ENCODE measurements at places on chromosomes 3 and 15.

DNA sequence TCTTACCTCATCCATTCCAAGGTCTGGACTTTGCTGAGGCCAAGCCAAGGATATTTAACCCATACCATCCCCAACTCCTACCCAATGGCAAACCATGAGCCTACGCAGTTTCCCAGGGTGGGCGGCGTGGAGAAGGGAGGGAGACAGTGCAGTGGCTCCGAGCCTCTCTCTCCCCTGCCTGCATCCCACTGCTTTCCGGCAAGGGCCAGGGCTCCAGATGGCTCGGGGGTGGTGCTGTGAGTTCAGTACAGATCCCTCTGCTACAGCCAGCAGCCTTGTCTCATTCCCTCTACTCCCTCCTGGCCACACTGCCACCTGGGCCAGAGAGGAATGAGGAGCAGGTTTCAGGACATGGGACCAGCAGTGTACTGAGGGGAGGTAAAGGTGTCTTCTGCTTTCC is 44.3 kb upstream of the APEH start:
- no peak for DNase-seq

GRCh38 chr15:57432141-57432741 is 55.9 kb downstream of the CGNL1 start:
- no peak for DNase-seq

DNA sequence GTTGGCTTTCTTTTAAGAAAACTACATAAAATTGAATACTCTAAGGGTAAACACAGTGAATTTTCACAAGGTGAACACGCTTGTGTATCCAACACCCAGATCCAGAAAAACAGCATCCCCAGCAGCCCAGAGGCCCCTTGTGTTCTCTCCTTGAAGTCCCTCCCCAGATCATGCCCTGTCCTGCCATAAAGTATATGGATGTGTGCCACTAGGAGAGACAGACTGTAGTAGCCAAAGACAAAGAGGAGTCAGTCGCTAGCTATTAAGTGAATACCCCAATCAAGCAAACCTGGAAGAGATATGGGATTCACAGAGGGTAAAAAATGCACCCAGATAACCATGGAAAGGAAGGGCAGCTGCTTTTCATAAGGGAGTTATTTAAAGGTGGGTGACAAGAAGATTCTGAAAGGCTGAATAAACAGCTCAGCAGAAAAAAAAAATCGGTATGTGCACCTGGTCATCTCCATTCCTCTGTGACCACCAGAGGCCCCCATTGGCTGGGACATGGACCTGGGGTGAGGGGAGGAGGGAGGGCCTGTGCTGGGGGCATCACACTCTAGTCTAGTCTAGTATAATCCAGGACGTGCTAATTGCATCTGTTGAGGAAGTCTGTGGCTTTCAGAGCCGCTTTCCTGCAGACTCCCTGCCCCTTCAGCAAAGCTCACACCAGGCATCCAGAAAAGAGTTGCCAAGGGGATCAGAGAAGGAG is 167.3 kb upstream of the NDN start:
- DNase-seq, result no peak

DNA sequence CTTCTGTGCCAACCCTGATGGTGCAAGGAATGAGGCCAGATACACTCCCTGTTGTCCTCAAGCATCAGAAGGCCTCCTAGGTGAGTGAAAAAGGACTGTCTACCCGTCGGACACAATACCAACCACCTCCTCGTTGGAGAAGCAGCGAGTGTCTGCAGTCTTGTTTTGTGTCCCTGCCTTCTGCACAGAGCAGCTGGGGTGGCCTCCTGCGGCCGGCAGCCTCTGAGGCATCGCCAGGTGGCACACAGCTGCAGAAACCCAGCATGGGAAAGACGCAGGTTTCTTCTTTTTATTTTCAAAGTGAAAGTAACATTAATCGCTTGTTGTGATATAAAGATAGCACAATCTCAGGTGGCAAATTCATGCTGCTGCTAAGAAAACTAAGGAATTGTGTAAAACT is 509.9 kb downstream of the OCA2 start:
- no peak for DNase-seq

- DNase-seq, result no peak
Observed at GRCh38 chr3:141960731-141961130, 84.3 kb downstream of the ATP1B3 start.

DNA sequence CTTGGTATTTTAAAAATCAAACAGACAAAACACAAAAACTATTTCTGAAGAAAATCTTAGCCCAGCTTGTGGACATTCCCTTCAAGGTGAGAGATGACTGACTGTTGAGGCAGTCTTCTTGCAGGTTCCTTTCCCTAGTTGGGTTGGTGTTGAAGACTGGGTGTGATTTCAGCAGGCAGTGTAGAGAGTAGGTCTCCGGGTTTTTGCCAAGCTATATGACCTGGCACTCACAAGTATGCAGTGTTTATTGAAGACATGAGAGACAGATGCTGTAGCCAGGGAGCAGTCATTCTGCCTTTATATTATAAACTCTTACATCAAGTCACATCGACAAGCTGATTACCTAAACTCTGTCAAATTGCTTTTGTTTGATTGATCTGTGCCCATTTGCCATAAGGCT is 17.5 kb downstream of the SENP8 start:
- DNase-seq, result no peak

DNA sequence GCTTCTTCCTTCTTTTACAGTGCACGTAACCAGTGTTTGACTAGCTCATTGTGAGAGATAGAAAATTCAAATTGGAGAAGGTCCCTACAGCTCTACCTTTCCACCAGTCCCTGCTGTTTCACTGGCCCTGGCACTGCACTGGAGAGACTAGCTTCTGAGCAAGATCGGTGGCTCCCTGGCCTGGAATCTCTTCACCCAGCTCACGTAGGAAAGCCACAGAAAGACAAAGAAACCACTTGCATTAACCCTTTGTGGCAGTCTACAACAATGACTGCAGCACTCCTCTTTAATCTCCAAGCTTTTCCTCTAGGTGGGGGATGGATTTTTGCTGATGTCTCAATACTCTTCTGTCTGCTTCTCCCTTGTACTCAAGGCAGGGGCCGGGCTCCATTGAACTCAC is 155.9 kb downstream of the PEX5L start:
- DNase-seq, result no peak

DNA sequence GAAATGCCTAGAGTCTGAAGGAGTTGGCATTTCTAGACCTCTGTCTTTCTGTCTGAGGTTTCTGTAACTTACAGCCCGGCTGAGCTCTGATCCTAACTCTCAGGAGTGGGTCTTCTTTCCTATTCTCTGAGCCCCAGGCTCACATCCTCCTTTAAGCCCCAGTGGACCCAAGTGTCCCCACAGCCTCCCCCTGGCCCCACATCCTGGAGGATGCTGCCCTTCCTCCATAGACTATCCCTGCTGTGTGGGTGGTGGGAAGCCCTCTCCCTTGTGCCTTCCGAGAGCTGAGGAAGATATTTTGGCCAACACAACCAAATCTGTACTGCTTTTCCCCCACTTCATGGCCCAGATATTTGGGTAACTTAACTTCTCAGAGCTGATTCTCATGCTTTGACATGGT is 151.3 kb downstream of the LRTM1 start:
- no peak for DNase-seq

GRCh38 chr3:156445117-156446090 is 109.5 kb downstream of the SSR3 start:
- no peak for DNase-seq

DNA sequence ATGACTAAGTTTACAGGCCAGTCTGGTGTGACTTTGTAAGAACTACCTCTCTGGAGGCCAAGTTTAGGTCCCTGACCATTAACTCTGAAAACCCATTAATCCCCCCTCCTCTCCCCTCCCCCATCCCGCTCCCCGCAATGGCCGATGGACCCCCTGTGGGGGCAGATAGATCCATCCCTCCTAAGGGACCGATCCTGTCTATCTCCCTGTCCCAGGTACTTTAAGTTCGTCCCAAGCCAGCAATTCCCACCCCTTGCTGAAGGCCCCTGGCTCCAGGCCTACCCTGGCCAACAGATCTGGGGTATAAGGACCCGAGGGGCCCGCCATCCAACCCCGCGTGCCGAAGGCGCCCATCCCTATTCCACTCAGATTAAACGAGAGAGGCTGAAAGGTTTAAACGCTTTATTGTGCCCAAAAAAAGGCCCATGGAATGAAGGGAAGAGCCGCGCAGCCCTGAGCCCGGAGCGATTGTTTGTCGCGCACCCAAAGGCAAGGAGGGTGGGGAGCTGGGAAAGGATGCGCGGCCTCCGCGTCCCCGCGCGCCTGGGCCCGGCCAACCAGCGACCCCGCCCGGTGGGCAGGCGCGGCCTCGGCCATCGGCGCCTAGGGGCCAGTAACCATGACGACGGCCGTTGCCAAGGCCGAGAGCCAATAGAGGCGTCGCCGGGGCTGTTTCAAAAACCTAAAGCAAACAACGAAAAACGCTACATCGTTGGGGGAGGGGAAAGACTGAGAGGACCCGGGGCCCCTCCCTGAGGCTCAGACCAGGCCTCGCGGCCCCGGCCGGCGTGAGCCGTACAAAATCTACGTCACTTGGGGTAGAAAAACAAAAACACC is 35.9 kb downstream of the HMCES start:
- DNase-seq, result peak; percentile 59

- no peak for DNase-seq
Observed at GRCh38 chr3:20325563-20325962, 139.6 kb upstream of the SGO1 start.

DNA sequence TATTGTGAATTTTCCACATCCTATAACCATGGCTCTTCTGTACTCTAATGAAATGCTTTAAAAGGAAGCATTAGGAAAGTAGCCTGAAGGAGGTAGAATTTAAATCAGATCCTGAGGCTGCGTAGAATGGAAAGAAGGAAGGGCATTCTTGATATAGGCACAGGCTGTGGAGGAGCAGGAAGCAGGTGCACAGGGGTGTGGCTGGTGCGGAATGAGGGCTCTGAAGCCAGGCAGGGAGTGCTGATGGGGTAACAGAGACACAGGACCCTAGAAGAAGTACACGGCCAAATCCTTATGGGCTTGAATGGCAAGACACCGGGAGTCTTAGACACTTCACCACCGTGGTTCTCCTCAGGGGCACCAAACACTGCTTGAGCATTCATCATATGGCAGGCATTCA is 97.0 kb downstream of the MYLK start:
- DNase-seq, result no peak

DNA sequence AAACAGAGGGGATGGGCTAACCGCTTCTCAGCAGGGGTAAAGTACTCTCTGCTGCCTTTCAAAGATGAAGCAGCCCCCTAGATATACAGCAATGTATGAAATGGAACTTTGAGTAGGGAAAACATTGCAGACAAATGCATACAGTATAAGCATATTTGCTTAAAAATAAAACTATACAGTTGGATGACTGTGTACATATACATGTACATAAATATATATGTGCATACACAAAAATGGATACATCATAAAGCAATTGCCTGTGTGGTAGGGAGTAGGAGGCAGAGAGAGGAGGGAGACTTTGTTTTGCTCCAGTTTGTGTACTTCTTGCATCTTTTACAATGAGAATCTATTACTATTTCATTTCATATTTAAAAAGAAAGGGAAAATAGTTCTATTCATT is 28.4 kb downstream of the NSMCE3 start:
- DNase-seq, result no peak

DNA sequence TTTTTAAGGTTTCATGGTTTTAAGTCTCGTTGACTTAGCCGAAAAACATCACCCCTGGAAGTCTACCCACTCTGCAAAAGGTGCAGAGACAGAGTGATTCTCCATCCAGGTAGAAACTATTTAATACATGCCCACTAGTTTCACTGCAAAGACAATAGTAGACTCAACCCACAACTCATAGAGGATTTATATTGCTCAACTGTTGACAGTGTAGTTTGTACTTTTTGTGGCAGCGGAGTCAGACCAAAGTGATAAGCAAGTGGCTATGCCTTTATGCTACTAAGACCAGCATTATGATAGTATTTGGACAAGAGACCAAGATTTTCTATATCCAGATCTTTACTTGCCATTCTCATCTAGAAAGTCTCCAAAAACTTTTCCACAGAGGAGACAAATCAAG is 98.8 kb upstream of the ZBTB20 start:
- DNase-seq, result no peak

DNA sequence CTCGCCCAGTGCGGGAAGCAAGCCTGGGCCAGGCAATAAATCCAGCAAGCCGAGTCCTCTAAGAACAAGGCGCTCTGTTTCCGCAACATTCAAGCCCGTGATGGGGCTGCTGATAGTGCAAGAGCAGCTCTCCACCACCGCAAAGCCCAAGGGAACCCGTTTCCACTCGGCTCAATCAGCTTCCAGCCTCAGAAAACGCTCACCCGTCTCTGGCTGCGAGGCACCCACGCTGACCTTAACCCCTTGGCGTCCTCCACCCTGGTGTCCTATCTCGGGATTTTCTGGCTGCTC is 17.8 kb downstream of the SPATA12 start:
- DNase-seq, result peak; percentile 60

DNA sequence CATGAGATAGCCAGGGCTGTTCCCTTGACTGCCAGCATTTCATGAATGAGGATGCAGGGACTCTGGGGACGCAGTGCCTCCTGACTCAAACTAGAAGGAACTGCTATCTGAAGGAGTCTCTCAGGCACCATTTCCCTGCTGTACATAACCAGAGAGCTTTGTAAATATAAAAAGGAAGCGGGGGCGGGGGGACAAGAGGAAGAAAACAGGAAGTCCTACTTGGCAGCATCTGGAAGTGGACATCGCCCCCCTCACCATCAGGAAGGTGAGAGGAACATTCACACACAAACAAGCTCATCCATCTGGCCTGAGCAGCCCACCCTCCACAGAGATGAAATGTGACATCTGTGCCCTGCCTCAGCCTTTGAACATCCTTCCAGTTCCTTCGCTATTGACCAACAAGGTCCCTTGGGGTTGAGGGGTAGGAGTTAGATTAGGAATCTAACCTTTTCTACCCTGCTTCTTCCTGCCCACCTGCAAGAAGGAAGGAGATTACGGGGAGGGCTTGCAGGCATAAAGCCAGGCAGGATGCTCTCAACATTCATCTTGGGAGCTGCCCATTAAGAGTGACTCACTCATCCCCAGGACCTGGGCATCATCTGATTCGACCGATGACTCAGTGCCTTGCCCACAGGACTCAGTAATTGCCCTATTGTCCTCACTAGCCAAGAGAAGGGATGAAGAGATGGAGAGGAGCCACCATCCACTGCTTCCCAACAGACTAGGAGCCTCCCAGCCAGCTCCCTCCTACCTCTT is 31.9 kb downstream of the SH3BP5 start:
- no peak for DNase-seq

DNA sequence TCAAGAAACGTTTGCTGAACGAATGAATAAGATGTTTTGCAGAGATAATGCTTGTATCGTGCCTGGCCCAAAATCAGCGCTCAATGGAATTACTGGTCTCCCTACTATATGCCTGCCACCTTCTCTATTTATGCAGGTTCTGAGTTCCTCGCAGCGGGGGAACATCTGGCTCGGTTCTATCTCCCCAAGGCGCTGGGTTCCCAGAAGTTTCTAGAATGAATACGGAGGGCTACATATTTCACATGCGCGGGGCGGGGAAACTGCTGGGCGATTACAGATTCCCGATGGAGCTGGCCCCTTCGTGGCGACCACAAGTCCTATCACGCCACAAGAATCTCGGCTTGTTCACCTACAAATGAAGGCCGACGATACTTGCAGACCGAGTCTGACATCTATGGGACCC is 411 bp upstream of the EIF2B5 start:
- DNase-seq, result no peak

- no peak for DNase-seq
Observed at GRCh38 chr15:68379058-68379758, 52.8 kb downstream of the ITGA11 start.

GRCh38 chr3:170725285-170725731 is 139.4 kb upstream of the SLC7A14 start:
- DNase-seq, result no peak

GRCh38 chr3:190692256-190692655 is 170.2 kb downstream of the GMNC start:
- DNase-seq, result no peak
